ENCODE measurements at places on chromosomes 1 and 21. TPM values are rescaled to one million over a fixed set of nuclear protein-coding genes. Genes with fewer than 3 reads are reported as not detected.
A peak's percentile ranks its signal among the peaks of the same experiment; 100 is the strongest.

Gene PTAFR
- 8.0 TPM for total RNA-seq

Gene DENND2C
- total RNA-seq: 4.7 TPM

Gene HTR6
- not detected for total RNA-seq

Gene PTP4A2
- total RNA-seq: 327 TPM

Gene ABCG1
- total RNA-seq: 19.3 TPM

Gene GLMN
- total RNA-seq: 7.9 TPM

Gene TRIM58
- 2.1 TPM for total RNA-seq

Gene FAM131C
- total RNA-seq: 0.81 TPM

Gene PODN
- 80.6 TPM for total RNA-seq

Gene ESPN
- total RNA-seq: 0.55 TPM

DNA sequence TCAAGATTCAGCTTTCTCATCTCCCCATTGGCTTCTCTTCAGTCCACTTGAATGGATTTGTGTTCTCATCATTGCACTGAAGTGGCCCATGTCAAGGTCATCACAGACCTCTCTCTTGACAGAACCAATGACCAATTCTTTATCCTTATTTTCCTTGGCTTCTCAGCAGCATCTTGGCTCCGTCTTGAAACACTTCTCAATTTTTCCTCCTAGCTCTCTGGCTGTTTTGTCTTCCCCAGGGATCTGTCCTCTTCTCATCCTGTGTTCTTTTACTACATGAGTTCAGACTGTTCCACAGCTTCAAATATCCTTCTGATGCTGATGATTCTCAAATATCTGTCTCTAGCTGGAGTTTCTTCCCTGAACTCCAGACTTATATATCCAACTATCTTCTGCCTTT is 78.6 kb downstream of the COLGALT2 start:
- H3K36me3 ChIP-seq: no peaks in the 10 kb centered on the region
- no peak for DNase-seq
- H3K27me3 ChIP-seq: no peaks in the 10 kb centered on the region
- no peak overlapping the region for H3K27ac ChIP-seq
- H3K4me3 ChIP-seq: no peak overlapping the region

- DNase-seq: no peak
- H3K27ac ChIP-seq: no peak overlapping the region
These were observed 7.1 kb upstream of the PLEKHM2 start for GRCh38 chr1:15676688-15677661.

DNA sequence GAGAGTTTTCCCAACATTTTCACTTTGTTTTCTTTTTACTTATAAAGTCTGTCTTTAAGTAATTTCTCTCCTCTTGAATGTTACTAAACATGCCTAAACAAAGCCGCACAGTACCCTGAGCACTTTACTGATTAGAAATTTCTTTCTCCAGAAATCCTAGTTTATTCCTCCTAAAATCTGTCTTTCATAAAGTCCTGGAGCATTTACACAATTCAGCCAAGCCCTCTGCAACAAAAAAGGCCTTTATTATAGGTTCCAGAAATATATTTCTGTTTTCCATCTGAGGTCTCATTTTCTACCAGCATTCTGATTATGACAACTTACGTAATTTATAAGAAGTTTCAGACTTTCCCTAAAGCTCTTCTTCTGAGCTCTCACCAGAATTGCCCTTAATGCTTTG is 549.5 kb upstream of the OLFM3 start:
- no peak overlapping the region for H3K27ac ChIP-seq
- H3K27me3 ChIP-seq: no peaks in the 10 kb centered on the region
- H3K4me1 ChIP-seq: no peaks in the 10 kb centered on the region

- no peak overlapping the region for H3K27ac ChIP-seq
- no peak overlapping the region for H3K4me3 ChIP-seq
- no peak for DNase-seq
- no peaks in the 10 kb centered on the region for H3K36me3 ChIP-seq
These were observed 37.1 kb upstream of the TRIM67 start for GRCh38 chr1:231124746-231125145.

DNA sequence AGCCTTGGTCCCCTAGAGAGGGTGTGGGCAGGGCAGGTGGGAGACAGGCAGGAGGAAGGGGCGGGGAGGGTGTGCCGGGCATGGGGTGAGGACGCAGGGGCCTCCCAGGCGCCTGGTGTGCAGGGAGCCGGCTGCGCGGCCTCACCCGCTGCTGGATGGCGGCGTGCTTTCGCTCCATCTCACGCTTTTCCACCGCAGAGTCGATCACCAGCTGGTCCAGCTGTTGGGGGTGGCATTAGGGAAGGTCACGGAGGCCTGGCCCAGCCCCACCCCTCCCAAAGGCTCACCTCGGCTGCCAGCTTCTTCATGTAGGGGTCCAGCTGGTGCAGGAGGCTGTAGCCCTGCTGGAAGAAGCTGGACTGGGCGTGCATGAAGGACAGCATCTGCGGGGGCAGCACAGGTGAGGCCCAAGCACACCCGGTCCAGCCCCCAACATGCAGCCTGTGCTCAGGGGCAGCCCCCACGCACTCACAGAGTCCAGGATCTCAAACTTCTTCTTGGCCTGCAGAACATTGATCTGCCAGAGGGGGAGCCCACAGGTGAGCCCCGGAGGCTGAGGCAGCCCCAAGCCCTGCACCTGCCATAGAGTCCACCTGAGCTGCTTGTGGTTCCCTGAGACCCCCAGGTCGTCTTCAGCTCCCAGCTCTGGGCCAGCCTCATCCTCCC is 7.9 kb downstream of the ACAP3 start:
- H3K4me1 ChIP-seq: no peaks in the 10 kb centered on the region
- no peaks in the 10 kb centered on the region for H3K27me3 ChIP-seq
- no peak overlapping the region for H3K27ac ChIP-seq
- DNase-seq: no peak
- no peaks in the 10 kb centered on the region for H3K36me3 ChIP-seq
- no peak overlapping the region for H3K4me3 ChIP-seq

- peak overlapping the region; percentile 93 for H3K27ac ChIP-seq
- peak; percentile 87 for DNase-seq
- H3K4me1 ChIP-seq: peaks cover 39% of the 10 kb centered on the region
- H3K36me3 ChIP-seq: no peaks in the 10 kb centered on the region
These were observed 31.2 kb upstream of the COL6A2 start for GRCh38 chr21:46066591-46067331.

GRCh38 chr1:68811806-68812205 is 314.9 kb upstream of the DEPDC1 start:
- H3K36me3 ChIP-seq: no peaks in the 10 kb centered on the region
- H3K27me3 ChIP-seq: no peaks in the 10 kb centered on the region
- H3K4me1 ChIP-seq: no peaks in the 10 kb centered on the region

DNA sequence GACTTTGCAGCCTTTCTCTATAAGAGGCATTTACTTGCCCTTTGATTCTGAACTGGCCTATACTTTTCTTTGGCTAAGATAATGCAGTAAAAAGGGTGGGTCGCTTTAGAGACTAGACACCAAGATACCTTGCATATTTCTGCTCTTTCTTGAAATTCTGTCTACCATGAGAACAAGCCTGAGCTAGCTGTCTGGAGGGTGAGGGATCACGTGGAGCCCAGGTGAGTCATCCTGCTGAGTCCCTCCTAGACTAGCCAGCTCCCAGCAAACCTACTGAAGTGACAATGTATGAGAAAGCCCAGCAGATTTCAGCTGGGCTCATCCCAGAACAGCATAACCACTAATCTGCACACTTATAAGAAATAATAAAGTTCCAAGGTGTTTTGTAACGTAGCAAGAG is 408.0 kb upstream of the KAZN start:
- H3K4me1 ChIP-seq: no peaks in the 10 kb centered on the region
- DNase-seq: no peak
- no peaks in the 10 kb centered on the region for H3K27me3 ChIP-seq
- H3K27ac ChIP-seq: no peak overlapping the region

- no peak for DNase-seq
- no peaks in the 10 kb centered on the region for H3K27me3 ChIP-seq
- H3K27ac ChIP-seq: no peak overlapping the region
- H3K4me3 ChIP-seq: no peak overlapping the region
- H3K36me3 ChIP-seq: no peaks in the 10 kb centered on the region
These were observed 90.7 kb downstream of the RPE65 start for GRCh38 chr1:68359045-68359444.

DNA sequence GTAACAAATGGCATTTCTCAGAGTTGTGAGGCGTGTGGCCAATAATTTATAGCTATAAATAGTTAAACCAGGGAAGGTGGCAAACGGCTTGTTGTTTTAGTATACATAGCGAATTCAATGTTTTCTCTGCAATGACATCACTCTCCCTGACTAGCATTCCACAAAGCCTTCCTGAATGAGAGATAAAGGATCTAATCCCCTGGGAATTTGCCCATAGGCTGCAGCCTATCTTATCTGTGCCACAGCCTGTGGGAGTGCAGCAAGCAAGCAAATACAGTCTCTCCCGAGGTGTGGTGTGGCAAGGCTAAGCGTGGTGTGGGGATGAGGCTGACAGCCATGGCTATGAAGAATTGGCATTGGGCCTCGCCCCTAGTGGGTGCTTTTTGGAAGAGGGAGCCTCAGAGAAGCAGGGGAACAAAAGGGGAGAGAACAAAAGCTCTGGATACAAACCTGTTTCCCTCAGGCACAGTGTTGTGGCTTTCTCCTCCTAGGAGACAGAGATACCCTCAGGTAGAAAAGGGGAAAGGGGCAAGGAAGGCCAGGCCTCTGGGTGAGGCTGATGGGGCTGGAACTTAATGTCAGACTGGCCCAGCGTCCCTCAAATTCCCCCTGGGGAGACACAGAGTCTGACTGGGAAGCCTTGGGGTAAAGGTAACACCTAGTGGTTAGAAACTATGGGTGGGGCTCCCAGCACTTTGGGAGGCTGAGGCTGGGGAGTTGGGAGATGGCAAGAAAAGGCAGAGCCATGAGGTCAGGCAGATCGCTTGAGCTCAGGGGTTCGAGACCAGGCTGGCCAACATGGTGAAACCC is 8.9 kb downstream of the TAGLN2 start:
- no peaks in the 10 kb centered on the region for H3K4me1 ChIP-seq
- H3K27me3 ChIP-seq: no peaks in the 10 kb centered on the region
- DNase-seq: no peak
- peaks cover 36% of the 10 kb centered on the region for H3K36me3 ChIP-seq
- peak overlapping the region; percentile 48 for H3K27ac ChIP-seq

- no peaks in the 10 kb centered on the region for H3K27me3 ChIP-seq
- H3K4me1 ChIP-seq: no peaks in the 10 kb centered on the region
- no peak overlapping the region for H3K27ac ChIP-seq
- no peak for DNase-seq
- H3K4me3 ChIP-seq: no peak overlapping the region
- H3K36me3 ChIP-seq: no peaks in the 10 kb centered on the region
These were observed 48.0 kb upstream of the NEK7 start for GRCh38 chr1:198108636-198109370.

- H3K4me3 ChIP-seq: no peak overlapping the region
- H3K4me1 ChIP-seq: no peaks in the 10 kb centered on the region
- DNase-seq: no peak
- H3K36me3 ChIP-seq: no peaks in the 10 kb centered on the region
These were observed 6.7 kb upstream of the RAB3GAP2 start for GRCh38 chr1:220278991-220279390.

DNA sequence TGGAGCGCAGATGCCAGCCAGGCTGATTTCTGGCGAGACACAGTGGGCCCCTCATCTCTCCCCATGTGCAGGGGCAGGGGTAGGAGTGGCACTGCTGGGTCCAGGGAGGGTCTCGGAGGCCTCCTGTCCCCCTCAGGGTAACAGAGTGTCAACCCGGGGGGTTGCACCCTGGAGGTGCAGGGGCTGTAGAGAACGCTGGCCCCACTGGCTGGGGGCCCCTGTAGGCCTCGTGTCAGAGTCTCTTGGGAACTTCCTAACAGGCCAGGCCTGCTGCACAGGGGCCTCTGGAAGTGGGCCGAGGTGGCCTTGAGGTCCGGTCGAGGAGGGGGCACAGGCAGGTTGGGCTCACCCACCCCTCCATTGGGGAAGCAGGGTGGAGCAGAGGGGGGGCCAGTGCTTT is 38.9 kb upstream of the AJAP1 start:
- no peaks in the 10 kb centered on the region for H3K27me3 ChIP-seq
- H3K4me3 ChIP-seq: no peak overlapping the region
- no peaks in the 10 kb centered on the region for H3K36me3 ChIP-seq
- DNase-seq: no peak

DNA sequence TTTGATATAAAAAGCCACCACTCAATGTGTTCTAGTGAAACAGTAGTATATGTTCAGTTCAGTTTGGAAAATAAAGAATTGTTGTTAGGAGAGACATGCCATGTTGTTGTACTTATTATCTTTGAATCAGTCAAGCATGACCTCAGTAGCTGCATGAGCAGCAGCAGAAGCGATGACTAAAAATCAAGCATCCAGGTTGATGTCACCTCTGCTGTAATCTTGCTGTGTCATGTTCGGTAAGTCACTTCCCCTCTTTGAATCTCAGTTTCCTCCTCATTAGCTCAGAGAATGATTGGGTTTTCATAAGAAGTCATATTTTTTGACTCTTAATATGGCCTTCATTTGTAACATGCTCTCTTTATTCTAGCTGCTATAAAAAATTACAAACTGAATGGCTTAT is 428.4 kb upstream of the B3GALT2 start:
- no peaks in the 10 kb centered on the region for H3K27me3 ChIP-seq
- no peaks in the 10 kb centered on the region for H3K4me1 ChIP-seq
- no peak overlapping the region for H3K4me3 ChIP-seq
- H3K36me3 ChIP-seq: no peaks in the 10 kb centered on the region
- DNase-seq: no peak

- H3K27ac ChIP-seq: no peak overlapping the region
- no peaks in the 10 kb centered on the region for H3K4me1 ChIP-seq
- H3K27me3 ChIP-seq: no peaks in the 10 kb centered on the region
- no peak overlapping the region for H3K4me3 ChIP-seq
- no peak for DNase-seq
These were observed 210.4 kb downstream of the HIVEP3 start for GRCh38 chr1:41708332-41708731.

DNA sequence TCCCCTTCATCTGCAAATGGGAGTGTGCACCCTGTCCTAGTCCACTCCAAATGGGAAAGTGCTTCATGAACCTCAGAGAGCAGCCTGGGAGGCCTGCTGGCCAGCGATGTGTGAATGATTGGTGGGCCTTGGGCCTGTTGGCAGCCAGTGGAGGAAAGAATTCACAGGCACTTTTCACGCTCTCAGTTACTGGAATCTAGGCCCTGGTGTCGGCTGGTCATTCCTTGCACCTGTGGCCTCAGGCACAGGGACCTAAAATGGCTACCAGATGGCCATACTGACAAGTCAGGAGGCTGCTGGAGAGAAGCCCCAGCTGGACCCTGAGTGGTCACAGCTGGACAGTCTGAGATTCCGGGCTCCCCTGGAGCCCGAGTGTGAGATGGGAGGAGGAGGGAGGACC is 18.4 kb upstream of the EDN2 start:
- peaks cover 24% of the 10 kb centered on the region for H3K4me1 ChIP-seq
- H3K27me3 ChIP-seq: no peaks in the 10 kb centered on the region
- no peak overlapping the region for H3K4me3 ChIP-seq
- no peak overlapping the region for H3K27ac ChIP-seq
- DNase-seq: no peak

- H3K4me1 ChIP-seq: no peaks in the 10 kb centered on the region
- DNase-seq: no peak
- H3K4me3 ChIP-seq: no peak overlapping the region
These were observed 290.6 kb downstream of the NPHP4 start for GRCh38 chr1:5701642-5702041.

Measured in sigmoid colon (tissue), 7 donors.